Hepatocyte (in vitro differentiated cells): ENCODE measurements at places on chromosomes 11 and 22. TPM values are rescaled to one million over a fixed set of nuclear protein-coding genes. Genes with fewer than 3 reads are reported as not detected.

Gene KLHL35
- total RNA-seq, result 0.63 and 0.88 TPM in 2 replicates

Gene GALR3
- not detected in 2 replicates for total RNA-seq

Gene TEX54
- total RNA-seq, result not detected in 2 replicates

Gene CCDC73
- 0.03 and 0.12 TPM in 2 replicates for total RNA-seq

Gene CTTN
- 201 and 207 TPM in 2 replicates for total RNA-seq

Gene OR8G1
- total RNA-seq, result not detected in 2 replicates

Gene OR4C15
- total RNA-seq, result not detected in 2 replicates

Gene UBTFL1
- not detected in 2 replicates for total RNA-seq

Gene RAG1
- 1.2 and 1.5 TPM in 2 replicates for total RNA-seq

Gene B3GAT1
- total RNA-seq, result 0.17 and 0.20 TPM in 2 replicates

Gene DEFB131B
- total RNA-seq, result not detected in 2 replicates

Gene OR9G1
- not detected in 2 replicates for total RNA-seq

Gene GPHA2
- 2.0 TPM in 1 of 2 replicates, not detected in the other for total RNA-seq

Gene ZDHHC24
- total RNA-seq, result 10.3 and 11.5 TPM in 2 replicates

Gene SYT13
- total RNA-seq, result 10.4 and 11.5 TPM in 2 replicates

Gene APOL5
- total RNA-seq, result not detected in 2 replicates

Gene PKNOX2
- total RNA-seq, result 3.1 and 4.3 TPM in 2 replicates

Gene XPNPEP3
- 14.6 and 19.1 TPM in 2 replicates for total RNA-seq

Gene PPARA
- total RNA-seq, result 28.0 and 31.0 TPM in 2 replicates

Gene TBC1D22A
- 10.3 and 15.3 TPM in 2 replicates for total RNA-seq

Gene CCDC157
- total RNA-seq, result 4.1 and 5.3 TPM in 2 replicates

Gene CASP1
- 2.0 and 9.7 TPM in 2 replicates for total RNA-seq

Gene ARHGEF17
- total RNA-seq, result 26.6 and 35.6 TPM in 2 replicates

Gene DDI1
- total RNA-seq, result not detected in 2 replicates

Gene FOLR1
- 19.9 and 21.6 TPM in 2 replicates for total RNA-seq

Gene EXPH5
- total RNA-seq, result 3.6 and 4.5 TPM in 2 replicates

Gene SCO2
- total RNA-seq, result 2.0 and 4.1 TPM in 2 replicates

Gene PKDREJ
- total RNA-seq, result 0.16 TPM in 1 of 2 replicates, not detected in the other

Gene IL17RA
- 6.6 and 8.4 TPM in 2 replicates for total RNA-seq

Gene MYO7A
- 6.4 and 9.8 TPM in 2 replicates for total RNA-seq

Gene FBLN1
- total RNA-seq, result 185 and 201 TPM in 2 replicates

Gene CD3D
- 0.92 and 2.3 TPM in 2 replicates for total RNA-seq

Gene PUS3
- 14.1 and 17.5 TPM in 2 replicates for total RNA-seq

Gene BTG4
- total RNA-seq, result not detected in 2 replicates

Gene RASGRP2
- 0.24 and 3.2 TPM in 2 replicates for total RNA-seq

Gene ATG13
- 60.8 and 89.6 TPM in 2 replicates for total RNA-seq

Gene KCNJ11
- total RNA-seq, result 2.5 and 10.5 TPM in 2 replicates

Gene LINC01488
- 0.27 and 0.64 TPM in 2 replicates for total RNA-seq

Gene MUC6
- not detected in 2 replicates for total RNA-seq

Gene TRIM48
- total RNA-seq, result not detected in 2 replicates

Gene CRYBA4
- total RNA-seq, result not detected in 2 replicates

Gene TTLL12
- 39.6 and 40.9 TPM in 2 replicates for total RNA-seq

Gene EHF
- 8.6 and 9.0 TPM in 2 replicates for total RNA-seq

Gene C1QTNF4
- total RNA-seq, result 0.32 and 0.73 TPM in 2 replicates

Gene CHORDC1
- total RNA-seq, result 46.6 and 57.0 TPM in 2 replicates

Gene FJX1
- total RNA-seq, result 12.4 and 13.5 TPM in 2 replicates

Gene LRRC10B
- total RNA-seq, result 0.20 and 0.43 TPM in 2 replicates

Gene ANO1
- total RNA-seq, result 10.5 and 12.1 TPM in 2 replicates

Gene TNRC6B
- 25.8 TPM in 2 replicates for total RNA-seq

Gene THRSP
- total RNA-seq, result 0.17 TPM in 1 of 2 replicates, not detected in the other

Gene CFAP300
- total RNA-seq, result 1.5 and 3.4 TPM in 2 replicates

Gene GPR83
- 0.08 TPM in 1 of 2 replicates, not detected in the other for total RNA-seq
